ENCODE measurements at places on chromosomes 5 and 9. TPM values are rescaled to one million over a fixed set of nuclear protein-coding genes. Genes with fewer than 3 reads are reported as not detected.

Gene FABP6
- 22.4 TPM for total RNA-seq

Gene SH3RF2
- 11.0 TPM for total RNA-seq

Gene TGFBI
- 340 TPM for total RNA-seq

Gene QRFP
- total RNA-seq: not detected

Gene SPATA31D4
- not detected for total RNA-seq

Gene PCDHA4
- 10.8 TPM for total RNA-seq

Gene FRRS1L
- total RNA-seq: not detected

Gene ANXA1
- 715 TPM for total RNA-seq

Gene PCDHB16
- 4.1 TPM for total RNA-seq

Gene CCIN
- not detected for total RNA-seq

Gene IL31RA
- not detected for total RNA-seq

Gene PLEKHG4B
- not detected for total RNA-seq

Gene ANKRD31
- total RNA-seq: 0.07 TPM

Gene BAAT
- not detected for total RNA-seq

- no peak for DNase-seq
Observed at GRCh38 chr5:25295067-25295466, 650.3 kb upstream of the CDH10 start.

- DNase-seq: no peak
Observed at GRCh38 chr5:108461628-108462367, 79.9 kb upstream of the FBXL17 start.

- DNase-seq: no peak
Observed at GRCh38 chr9:95441081-95441480, 75.7 kb downstream of the PTCH1 start.

DNA sequence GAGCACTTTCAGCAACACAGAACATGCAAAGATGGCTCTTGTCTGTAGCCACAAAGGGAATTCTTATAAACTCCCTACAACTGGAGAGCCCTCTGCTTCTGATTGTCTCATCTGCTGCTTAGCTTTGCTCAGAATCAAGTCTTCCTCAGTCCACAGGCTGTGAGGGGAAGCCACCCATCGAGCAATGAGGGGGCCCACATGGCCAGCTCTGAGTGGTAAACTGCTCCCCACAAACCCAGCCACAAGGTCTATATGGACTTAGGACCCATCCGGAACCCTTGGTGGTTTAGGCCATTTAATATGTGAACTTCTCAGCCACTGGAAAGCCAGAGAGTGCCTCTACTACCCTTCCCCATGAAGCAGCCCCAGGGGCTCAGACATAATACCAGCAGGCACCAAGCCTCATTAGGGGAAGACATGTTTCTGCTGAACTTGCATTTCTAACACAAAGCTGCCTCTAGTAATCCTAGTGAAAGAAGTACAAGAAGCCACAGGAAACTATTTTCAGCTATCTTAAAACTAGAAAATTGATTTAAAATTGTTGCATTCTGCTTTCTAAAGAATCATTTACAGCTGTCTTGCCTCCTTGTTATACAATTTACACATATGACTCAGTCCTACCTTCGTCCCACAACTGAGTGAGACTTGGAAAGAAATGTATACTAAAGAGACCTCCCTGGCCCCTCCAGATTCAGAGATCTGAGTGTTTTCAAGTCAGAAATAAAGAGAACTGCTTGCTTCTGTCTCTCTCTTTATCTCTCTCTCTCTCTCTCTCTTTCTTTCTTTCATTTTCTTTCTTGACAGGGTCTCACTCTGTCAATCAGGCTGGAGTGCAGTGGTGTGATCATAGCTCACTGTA, 90.2 kb downstream of the ESM1 start:
- DNase-seq: peak; percentile 46

- no peak for DNase-seq
Observed at GRCh38 chr5:82142928-82143577, 135.1 kb downstream of the RPS23 start.

DNA sequence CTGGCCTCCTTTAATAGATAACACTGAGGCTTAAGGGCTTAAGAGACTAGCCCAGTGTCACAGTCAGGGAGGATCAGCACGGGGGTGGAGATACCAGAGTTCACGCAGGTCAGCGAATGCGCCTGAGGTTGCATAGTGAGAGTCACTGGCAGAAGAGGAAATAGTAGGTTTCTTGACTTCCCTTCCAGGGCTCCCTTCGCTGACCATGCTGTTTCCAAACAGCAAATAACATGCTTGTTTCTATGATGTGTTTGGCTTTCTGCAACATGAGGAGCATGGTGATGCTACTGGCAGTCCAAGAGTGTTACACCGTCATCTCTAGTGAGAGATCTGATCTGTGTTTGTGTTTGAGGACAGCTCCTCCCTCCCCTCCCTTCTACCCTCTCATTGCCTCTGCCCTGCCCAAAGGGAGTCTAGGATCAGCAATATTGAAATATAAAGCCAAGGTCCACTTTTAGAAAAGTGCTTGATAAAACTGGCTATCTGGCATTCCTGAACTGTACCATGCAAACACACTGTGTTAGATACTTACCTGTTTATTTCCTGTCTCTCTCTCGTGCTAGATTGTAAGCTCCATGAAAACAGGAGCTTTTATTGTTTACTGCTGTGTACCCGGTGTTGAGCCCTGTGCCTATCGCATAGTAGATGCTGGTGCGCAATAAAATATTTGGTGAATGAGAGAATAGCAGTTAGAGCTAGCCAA, 12.3 kb downstream of the TLE4 start:
- no peak for DNase-seq

DNA sequence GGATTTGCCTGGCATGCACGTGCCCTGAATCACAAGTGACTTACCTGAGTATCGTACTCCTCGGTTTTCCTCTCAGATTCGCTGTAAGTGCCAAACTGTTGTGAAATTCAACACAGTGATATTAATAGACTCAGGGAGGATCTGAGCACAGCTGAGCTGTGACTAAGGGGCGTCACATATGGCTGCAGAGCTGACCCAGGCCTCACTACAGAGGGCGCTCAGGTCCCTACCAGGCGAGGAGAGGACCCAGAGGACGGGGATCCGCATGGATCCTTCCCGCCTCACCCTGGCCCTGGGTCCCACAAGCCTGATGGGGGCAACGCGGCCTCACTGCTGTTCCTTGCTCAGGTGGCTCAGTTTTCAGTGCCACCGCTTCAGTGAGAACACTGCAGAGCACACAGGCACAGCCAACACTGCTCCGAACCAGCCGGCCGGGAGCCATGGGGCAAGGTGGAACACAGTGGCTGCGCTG, 20.1 kb downstream of the CLPTM1L start:
- DNase-seq: no peak

GRCh38 chr5:115402822-115403577, 106.5 kb upstream of the CCDC112 start:
- DNase-seq: no peak

- DNase-seq: no peak
Observed at GRCh38 chr9:109863961-109864360, 84.0 kb downstream of the PALM2AKAP2 start.

DNA sequence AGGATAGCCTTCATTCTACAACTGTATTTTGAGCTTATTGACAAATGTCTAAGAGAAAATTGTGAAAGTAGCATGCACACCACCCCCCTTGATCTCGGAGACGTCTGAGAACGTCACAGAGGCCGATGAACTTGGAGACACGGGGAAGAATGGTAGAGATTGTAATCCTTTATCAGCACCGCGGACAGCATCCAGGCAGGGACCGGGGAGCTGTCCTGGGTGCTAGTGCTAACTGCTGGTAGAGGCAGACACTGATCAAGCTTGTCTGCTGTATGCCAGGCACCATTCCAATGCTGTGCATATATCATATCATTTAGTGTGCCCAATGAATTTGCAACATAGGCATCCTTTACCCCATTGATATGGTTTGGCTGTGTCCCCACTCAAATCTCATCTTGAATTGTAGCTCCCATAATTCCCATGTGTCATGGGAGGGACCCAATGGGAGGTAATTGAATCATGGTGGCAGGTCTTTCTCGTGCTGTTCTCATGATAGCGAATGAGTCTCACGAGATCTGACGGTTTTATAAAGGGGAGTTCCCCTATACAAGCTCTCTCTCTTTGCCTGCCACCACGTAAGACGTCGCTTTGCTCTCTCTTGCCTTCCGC, 98.8 kb downstream of the LHX2 start:
- DNase-seq: peak; percentile 65

DNA sequence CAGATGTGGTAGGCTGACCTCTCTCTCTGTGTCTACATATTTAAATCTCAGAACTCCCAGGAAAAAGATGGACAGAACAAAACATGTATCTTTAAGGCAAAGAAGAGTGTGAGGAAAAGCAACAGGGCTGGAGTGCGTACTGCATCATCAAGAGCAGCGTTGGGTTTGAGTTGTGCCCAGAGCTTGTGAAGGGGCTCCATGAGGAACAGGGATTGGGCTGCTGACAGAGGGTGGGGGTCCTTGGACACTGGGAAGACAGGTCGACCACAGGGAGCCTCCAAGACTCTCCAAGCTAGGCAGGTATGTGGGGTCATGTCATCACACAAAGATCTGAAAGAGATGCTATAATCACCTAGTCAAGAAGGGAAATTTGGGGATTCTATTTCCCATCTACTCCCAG, 309.9 kb downstream of the IRX1 start:
- DNase-seq: no peak

DNA sequence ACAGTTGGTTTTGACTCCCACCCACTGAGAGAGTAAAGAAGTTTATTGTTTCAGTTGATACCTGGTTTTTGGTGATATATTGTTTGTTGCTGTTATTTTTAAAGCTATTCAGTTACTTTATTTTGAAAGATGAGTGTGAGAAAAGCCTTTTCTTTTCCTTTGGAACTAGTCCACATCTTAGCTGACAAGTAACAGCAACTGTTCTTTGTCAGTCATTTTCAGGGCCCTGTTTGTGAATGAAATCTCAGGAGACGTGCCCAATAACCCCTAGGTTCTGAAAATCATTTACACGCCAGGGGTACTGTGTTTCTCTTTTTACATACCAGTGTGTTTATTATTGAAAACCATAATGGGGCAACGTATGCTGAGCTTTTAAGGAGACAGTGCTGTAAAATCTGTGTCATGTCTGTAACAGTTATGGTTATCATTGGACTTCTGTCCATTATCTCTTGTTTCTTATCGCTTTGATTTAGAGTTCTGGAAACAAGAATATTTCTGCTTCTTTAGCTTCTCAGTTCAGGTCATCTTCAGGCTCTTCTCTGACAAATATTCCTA, 75.0 kb downstream of the LIX1 start:
- no peak for DNase-seq

DNA sequence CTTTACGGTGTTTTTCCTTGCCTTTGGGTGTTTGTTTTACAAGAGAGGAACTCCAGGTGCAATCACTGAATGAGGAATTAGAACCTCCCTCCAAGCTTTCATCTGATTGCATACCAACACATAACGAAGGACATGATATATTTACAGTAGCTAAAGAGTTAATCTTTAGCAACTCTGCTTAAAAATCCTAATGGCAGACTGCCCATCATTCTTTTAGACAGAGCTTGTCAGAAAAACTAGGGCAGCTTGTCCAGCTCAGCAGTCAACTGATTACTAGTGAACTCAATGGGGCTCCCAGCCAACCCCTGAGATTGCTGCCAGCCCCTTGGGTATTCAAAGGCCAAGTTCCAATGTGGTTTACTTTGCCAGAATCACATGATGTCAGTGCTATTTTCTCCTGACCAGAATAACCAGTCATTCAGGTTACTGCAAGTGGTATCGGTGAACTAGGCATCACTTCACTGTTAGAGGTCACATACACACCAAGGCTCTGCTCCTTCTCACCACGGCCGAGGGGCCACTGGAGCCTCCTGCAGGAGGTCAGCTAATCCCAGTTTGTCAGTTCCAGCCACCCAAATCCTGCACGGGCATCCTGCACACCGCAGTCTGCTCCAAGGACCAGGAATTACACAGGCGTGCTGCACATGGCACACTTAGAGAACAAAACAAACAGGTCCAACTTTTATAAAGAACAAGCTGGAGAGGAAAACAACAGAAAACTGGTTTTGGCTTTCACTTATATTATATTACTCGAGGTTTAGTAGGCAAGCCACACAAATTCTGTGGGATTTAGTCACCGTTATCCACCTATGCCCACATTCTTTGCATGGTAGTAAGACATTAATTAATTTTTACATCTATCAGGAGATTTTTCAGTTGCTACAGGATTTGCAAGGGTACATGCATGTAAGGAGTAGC, 62.5 kb downstream of the NFIB start:
- DNase-seq: peak; percentile 76

GRCh38 chr9:134222018-134222573, 57.7 kb upstream of the RNU6ATAC start:
- DNase-seq: no peak

- DNase-seq: no peak
Observed at GRCh38 chr9:92760070-92760469, 4.6 kb downstream of the BICD2 start.

DNA sequence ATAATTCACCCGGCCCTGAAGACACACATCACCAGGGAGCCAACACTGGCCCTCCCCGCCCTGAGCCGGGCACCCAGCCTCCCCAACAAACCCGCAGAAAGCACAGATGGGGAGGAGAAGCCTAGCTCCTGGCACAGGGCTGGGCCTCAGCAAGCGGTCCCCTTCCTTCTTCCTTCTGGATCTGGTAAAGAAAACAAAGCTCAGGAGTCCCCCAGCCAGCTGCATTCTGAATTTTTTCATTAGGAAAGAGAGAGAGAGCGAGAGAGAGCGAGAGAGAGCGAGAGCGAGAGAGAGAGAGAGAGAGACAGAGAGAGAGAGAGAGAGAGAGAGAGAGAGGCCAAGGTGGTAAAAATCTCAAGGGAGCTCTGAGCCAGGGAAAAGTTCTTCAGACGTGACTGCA, 195.7 kb downstream of the CRB2 start:
- DNase-seq: no peak

DNA sequence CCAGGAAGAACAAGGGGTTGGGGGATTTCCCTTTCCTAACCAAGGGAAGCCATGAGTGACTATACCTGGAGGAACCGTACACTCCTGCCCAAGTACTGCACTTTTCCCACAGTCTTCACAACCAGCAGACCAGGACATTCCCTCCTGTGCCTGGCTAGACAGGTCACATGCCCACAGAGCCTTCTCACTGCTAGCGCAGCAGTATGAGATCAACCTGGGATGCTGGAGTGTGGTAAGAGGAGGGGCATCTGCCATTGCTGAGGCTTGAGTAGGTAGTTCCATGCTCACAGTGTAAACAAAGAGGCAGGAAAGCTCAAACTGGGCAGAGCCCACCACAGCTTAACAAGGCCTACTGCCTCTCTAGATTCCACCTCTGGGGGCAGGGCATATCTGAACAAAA, 35.9 kb downstream of the SAXO1 start:
- no peak for DNase-seq

GRCh38 chr5:102659151-102659550, 96.0 kb upstream of the PAM start:
- no peak for DNase-seq

- no peak for DNase-seq
Observed at GRCh38 chr5:7068899-7069298, 327.0 kb upstream of the ADCY2 start.

DNA sequence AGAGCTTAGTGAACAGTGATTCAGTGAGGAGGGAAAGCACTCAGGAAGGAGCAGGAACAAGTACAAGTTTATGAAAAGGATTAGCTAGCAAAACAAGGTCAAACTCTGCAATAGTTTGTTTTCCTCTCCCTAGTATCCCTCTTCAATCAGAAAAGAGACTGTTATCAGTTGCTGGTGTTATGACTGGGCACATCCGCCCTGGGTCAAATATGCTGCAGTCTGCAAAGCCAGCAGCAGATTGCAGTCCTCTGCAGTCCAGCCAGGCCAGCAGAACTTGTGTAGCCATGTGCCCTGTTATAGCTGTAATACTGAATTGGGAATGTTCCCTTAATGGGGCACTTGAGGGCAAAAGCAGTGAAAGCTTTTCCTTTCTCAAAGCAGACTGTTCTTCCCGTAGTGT, 12.0 kb downstream of the PCDHAC2 start:
- no peak for DNase-seq

Data from Caki2 (cell line).